ENCODE measurements at places on chromosomes 4 and X.

DNA sequence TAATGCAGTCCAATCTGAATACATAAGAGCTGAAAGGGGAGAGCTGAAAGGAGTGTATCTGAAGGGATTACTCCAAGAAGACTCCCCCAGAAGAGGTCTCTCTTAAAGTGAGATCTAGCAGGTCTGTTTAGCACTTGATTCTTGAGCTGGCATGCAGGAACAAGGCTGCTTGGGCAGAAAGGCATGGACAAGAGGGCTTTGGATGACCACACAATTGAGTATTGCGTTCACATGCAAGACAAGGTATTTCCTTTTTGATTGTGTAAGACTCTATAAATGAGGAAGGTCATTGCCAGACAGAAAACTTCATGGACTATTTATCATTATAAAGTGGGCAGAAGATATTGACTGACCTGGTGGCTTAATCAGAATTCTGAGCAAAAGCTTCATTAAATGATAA lies 145.5 kb upstream of the AFF2 start:
- DNase-seq, result no peak

DNA sequence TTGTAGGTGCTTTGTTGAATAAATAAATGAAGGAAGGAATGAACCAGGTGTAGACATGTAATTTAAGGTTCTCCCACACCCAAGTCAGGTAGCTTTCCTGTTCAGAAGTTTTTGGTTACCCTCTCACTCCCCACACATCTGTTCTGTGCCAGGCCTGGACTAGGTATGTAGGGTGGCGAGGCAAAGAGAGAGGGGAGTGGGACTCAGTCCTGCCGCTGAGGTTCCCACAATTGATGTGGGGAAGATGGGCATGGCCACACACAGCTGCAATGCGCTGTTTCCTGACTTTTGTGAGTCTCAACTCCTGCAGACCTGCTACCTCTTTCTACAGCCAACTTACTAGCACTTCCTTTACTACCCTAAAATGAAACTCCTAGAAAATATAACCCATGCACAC lies 88.9 kb downstream of the RTL5 start:
- no peak for DNase-seq

DNA sequence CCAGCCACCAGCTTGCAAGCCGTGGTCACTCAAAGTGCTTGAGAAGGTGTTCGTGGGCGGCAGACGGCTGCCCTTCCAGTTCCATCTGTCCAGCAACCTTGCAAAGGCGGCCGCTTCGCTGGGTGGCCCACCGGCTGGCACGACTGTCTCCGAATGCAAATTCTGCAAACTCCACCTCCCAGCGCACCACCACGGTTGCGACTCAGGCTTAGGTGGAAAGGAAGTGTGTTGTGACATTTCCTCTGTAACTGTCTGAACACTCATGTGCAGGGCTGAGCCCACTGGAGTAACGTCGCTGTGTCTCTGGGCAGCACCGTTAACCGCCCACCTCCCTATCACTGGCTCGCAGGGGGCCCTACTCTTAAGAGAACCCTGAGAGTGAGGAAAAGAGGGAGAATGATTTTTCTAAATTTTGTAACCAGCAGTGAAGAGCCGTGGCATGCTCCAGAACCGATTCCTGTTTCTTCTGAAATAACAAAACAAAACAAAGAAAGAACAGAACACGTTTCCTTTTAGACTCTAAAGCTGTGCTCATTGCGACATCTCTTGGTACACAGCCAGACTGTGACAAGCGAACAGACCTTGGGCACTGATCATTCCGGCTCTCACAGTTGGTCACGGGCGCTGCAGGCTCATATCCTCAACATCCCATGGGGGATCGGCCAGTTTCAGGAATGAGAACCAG lies at the start of gene P2RY8:
Gene P2RY8, minus strand, starts transcription at position 155 of the 685 bp plus-strand sequence. CDS start 70,627 bp downstream, outside the sequence.
- DNase-seq, result peak; percentile 95

DNA sequence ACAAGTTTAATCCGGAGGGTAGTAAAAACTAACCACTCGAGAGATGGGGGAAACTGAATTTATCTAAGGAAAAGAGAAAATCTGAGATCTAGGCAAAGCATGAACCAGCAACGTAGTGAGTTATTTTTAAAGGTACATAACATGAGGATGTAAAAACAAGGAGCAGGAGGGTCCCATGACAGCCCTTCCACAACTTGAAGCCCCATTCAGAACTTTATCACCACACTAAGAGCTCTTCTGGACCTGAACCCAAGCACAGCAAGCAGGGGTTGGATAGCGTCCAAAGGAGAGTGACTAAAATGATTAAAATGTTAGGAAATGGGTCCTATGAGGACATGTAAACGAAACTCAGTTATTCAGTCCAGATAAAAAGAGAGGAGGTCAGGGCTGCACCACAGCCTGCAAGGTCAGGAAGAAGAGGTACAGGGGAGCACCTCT lies 16.2 kb downstream of the SH3RF1 start:
- DNase-seq, result no peak

DNA sequence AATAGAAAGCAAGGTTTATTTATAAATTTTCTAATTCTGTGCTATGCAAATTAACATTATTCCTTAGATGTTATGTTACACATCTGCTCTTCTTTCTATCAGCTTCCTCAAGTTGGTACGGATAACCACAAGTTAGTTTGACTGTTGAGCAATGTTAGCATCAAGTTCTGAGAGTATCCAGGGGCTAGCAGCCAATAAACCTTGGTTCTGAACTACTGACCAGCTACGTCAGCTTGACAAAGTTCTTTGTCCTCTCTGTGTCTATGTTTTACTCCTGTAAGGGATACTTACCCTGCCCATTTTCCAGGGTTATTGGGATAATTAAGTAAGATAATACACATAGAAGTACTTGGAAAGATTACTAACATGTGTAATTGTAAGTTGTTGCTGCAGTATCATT lies 8.1 kb upstream of the TEX13A start:
- DNase-seq, result peak; percentile 2

DNA sequence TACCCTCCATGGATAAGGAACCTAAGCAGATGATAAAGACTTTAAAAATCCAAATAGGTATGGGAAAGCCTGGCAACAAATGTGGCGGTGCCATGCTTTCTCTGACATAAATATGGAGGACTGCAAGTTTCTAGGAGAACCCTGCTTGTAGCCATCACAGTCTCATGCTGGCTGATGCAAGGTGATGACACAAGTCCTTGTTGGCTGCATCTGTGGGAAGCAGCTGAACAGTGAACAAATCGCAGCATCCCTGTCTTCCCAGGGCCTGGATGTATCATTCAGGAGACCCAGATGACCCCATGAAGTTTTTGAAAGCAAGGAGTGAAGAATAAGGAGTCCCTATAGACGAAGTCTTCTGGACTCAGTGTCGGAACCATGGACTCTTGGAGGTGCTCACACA lies 234.4 kb upstream of the HS3ST1 start:
- no peak for DNase-seq

- DNase-seq, result peak; percentile 29
These were observed 105.6 kb downstream of the CBLL2 start for GRCh38 chrX:22378296-22378695.

DNA sequence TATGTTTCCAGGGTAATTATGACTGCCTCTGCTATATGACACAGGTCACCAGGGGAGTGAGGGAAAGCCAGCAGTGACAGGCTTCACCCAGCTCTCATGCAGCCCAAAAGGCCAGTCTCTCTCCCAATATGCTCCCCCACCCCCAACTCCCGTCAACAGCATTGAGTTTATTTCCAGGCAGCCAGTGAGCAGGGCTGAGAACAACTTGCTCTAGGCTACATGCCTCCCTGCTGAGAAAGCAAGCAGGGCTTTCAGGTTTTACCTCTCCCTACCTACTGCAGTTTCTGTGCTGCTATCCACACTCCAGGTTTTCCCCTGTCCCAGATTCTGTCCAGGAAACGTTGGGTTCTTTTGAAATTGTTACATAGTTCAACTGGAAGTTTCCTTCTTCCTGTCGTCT lies 291.4 kb downstream of the PABPC4L start:
- no peak for DNase-seq

- DNase-seq, result no peak
These were observed 7.3 kb downstream of the RPS4X start for GRCh38 chrX:72269671-72270251.

DNA sequence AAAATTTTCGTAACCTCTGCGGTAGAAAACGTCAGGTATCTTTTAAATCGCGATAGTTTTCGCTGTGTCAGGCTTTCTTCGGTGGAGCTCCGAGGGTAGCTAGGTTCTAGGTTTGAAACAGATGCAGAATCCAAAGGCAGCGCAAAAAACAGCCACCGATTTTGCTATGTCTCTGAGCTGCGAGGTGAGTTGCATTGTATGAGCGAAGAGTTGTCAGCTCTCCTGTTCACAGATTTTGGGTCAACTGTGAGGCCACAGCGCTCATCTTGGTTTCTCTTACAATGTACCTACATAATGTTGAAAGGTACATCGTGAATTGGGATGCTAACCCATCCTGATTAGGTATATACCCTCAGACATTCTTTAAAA lies 486 bp downstream of the CLCN3 start:
- no peak for DNase-seq

DNA sequence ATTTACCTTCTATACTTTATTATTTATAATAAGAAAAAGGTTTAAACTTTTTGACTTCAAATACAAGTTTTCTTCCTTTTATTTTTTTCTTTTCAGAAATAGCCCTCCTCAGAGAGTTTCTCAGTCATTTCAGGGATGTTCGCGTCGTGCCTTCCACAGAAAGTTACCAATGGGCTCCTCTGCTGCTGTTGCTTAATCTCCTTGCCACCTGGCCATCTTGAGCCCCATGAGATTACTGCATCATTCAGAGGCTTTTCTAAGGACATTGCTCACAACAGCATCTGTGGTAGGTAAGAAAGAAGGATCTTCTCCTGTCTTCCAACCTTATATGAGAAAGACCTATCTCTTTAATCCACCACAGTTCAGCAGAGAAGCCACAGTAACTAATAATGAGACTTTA lies 1361.9 kb upstream of the ADGRL3 start:
- DNase-seq, result no peak

DNA sequence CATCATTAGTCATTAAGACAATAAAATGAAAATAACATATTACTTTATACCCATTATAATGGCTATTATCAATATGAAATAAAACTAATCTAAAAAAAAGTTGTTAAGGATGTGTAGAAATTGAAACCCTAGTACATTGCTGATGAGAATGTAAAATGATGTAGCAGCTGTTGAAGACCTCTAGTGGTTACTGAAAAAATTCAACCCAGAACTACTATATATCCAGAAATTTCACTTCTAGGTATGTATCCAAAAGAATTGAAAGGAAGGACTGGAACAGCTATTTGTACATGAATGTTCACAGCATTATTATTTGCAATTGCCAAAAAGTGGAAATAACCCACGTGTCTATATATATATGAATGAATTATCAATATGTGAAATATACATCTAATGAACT lies 180.3 kb upstream of the KLHL4 start:
- DNase-seq, result no peak

DNA sequence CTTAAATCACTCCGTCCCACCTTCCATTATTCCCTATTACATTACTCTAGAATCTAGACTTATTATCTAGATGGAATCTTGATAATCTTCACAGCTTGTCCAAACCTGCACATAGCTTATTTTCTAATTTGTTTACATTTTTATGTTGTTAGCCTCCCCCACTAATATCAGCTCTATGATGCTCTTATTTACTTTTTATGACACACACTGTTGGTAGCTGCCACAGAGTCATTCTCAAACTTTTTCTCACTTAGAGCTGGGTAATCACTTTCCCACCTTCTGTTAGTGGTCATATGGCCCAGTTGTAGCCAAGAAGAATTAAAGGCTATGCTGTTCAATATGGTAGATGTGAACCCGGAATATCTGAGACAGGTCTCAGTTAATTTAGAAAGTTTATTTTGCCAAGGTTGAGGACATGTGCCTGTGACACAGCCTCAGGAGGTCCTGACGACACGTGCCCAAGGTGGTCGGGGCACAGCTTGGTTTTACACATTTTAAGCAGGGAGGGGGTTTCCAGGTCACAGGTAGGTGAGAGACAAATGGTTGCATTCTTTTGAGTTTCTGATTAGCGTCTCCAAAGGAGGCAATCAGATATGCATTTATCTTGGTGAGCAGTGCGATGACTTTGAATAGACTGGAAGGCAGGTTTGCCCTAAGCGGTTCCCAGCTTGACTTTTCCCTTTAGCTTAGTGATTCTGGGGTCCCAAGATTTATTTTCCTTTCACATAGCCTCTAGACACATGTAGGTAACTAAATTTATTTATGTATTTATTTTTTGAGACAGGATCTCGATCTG lies 7.0 kb upstream of the ADGRA3 start:
- no peak for DNase-seq

DNA sequence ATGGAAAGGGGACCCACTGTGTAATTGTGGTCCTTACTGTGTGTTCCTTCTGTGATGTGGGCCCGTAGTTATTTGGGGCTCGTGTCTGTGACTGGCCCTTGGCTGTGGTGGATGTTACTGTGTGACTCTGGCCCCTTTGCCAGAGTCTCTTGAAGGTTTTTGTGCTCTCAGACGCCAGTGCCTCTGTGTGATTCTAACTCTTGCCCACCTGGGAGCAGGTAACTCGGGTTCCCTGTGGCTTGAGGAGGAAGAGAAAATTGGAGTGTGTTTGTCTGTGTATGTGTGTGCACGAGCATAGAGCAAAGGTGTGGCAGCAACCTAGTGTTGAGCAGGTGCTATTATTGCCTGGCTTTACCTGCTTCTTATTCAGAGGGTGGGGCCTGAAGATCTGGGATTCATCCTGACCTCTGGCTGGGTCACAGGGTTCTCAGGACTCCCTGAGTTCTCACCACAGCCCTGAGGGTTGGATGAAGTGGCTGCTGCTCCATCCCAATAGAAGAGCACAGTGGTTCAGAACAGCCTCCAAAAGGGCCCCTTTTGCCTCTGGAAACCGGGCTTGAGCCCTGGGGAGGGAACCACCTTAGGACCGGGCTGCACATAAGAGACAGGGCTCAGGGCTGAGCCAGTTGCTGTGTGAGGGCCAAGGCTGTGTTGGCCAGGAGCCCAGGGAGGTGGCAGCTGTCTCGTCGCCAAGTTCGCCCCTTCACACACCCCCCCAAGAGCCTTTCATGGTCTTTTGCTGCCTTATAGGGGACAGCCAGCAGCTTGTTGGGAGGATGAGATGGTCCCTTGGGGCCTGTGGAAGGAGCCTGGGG lies 1.3 kb downstream of the RBM10 start:
- no peak for DNase-seq

DNA sequence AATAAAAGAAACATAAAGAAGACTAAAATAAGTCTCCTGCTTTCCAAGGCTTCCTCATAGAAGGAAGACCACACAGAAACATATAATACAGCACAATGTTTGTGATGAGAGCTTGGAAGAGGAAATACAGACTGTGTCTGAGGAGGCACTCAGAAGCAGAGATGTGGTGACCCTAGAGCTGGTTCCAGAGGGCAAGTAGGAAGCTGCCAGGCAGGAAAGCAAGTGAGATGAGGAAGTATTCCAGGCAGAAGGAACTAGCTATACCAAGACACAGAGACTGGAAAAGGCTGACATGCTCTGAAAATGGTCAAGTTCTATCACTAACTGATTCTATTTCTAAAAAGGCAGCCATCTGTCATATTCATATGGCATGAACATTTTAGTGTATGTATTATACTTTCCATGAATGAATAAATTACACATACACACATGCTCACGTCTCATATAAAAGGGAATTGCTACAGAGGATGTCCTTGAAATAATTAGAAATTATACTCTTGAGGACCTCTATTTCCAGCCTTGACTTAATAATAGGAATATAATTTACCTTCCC lies 16.6 kb upstream of the HSFX2 start:
- peak; percentile 8 for DNase-seq
